NCI-H187 treated with DMSO at 0.1 percent for 48 hours (cell line): ENCODE measurements at places on chromosomes 3 and 15.

- no peak for DNase-seq
Observed at GRCh38 chr3:139640456-139640855, 37.3 kb downstream of the NMNAT3 start.

DNA sequence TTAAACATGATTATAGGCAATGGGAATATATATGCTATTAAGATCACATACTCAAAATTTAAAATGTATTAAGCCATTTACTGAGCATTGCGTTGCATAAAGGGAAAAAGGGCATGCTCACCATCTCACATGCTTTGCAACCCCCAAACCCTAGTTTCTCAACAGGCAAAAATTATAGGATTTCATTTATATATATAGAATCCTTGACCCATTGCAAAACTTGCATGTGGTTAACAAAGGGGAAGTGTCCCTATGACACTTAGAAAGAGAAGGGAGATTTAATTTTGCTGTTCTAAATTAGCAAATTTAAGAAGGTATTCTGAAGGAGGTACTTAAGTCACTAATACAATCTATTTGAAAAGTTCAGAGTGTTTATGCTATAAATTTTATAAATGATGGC, 837.8 kb downstream of the DIPK2A start:
- DNase-seq = no peak

DNA sequence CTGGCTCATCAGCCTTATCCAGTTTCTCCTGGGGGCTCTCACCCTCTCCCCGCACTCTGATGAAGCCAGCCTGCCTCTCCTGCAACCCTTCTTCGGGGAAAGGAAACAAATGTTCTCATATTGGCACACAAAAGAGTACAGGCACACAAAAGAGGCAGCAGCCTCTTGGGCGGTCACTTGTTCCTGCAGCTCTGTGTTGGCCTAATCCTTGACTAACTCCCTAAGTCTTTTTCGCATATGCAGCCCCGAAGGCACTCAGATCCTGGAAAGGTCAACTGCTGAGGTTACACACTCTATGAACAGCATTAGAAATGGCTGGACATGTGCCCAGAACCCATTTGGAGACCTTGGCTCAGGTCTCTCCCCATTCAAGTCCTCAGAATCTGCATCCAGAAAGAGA, 7.4 kb upstream of the CAMP start:
- DNase-seq = no peak

GRCh38 chr3:172305552-172305951, 142.7 kb downstream of the GHSR start:
- no peak for DNase-seq

GRCh38 chr3:188861842-188862744, 309.7 kb upstream of the TPRG1 start:
- no peak for DNase-seq

DNA sequence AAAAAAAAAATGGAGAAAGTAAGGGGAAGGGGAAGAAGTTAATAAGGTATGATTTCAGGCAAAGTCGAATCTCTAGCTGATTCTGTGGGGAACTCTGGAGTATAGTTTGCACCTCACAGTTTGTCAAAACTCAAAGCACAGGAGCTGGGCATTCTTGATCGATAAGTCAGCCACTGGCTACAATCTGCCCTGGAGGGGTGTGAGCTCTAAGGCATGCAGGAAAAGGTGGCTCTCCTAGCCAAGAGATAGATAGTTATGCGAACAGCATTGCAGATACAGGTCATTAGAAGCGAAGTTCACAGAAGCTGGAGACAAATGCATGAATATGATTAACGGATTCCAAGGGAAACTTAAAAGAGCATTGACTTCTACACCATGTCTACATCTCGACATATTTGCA, 952.6 kb downstream of the AGBL1 start:
- no peak for DNase-seq

GRCh38 chr15:46703871-46704637, 1013.3 kb upstream of the SEMA6D start:
- no peak for DNase-seq

DNA sequence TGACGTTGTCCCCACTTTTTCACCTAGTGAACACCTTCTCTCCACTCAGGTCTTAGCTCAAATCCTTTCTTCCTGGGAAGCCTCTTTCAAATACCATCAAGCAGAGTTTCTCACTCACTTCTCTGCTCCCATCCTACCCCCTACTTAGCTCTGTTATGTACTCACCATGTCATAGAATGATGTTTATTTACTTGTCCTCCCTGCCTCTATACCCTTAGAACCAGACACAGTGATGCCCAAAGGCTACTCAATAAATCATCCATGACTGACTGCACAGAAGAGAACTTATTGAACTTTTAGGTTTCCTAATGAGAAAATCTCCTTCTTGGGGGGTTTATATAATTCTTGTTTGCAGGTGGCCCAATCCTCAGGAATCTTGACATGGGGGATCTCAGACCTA, 154.2 kb downstream of the SSR3 start:
- DNase-seq = no peak

DNA sequence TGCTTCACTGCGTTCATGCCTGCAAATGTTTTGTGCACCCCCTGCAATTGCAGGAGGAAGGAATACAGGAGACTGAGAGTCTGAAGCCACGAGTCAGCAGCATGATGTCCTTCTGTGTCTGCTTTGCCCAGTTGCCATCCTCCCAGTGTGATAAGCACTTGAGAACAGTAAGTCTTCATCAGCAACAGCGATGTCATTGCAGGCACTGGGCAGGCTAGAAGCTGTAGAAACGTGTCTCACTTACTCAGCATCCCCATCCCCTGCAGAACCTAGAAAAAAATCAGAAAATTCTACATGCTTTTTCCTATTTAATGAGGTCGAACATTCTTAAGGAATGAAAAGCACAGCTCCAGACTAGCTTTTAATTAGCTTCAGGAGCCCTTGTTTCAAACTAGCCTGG, 156.5 kb upstream of the LPP start:
- no peak for DNase-seq

GRCh38 chr15:58740436-58740835, 9.1 kb downstream of the ADAM10 start:
- DNase-seq = no peak
